ENCODE measurements at places on chromosomes 2 and 18.

DNA sequence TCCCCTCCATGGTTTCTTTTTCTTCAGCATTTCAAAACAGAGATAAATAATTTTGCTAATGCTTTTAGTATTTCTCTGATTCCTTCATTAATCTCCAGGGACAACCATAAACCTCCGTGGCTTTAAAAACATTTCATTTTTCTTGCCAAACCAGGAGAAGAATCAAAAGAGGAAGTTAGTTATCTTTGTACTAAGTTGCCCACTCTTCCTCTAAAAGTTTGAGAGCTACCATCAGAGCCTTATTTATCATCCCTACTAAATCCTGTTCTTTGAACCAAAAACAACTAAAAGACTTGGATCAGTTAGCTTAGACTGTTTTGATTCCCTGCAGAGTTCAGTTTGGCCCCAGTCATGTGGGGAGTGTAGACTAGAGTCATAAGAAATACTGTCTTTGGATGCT is 208.4 kb downstream of the SETBP1 start:
- no peak for DNase-seq

DNA sequence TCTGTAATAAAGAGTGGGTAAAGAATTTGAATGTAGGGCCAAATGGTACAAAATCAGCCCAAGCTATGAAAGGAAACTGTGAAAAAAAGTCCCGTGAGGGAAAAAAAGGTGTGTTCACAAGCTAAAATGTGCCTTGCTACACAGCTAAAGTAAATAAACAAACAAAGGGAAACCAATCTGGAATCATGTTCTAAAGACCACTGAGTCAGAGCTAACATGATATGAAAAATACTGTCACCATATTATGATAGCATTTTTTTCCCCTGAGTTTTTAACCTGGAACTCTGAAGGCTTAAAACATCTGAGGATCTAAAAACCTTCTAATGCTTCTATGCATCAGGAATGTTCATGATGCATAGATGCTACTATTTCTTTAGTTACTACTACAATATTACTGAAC is 58.8 kb downstream of the SCN1A start:
- no peak for DNase-seq

DNA sequence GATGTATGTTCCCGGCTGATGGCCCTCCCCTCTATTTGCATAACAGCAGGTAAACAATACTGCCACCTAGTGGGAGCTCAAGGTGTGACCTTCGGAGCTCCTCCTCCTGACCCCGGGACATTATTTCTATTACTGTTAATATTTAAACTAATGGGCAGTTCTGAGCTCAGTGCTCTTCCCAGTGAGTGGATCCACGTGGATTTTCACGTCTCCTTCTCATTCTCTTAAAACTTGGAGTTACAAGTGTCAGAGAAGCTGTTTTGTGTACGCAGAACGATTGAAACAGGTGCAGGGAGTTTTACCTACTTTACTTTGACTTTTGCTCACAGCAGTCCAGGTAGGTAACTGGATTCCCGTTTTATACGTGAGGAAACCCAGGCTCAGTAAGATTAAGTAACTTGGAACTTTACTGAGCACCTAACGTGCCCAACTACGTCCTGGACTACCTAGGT is 127.3 kb downstream of the PRKCE start:
- peak; percentile 54 for DNase-seq

GRCh38 chr2:190069936-190070696 is 7.6 kb upstream of the MSTN start:
- peak; percentile 32 for DNase-seq

GRCh38 chr2:72142570-72143440 is 4.9 kb downstream of the CYP26B1 start:
- DNase-seq, result no peak

GRCh38 chr2:241376808-241377207 is 20.7 kb downstream of the FARP2 start:
- DNase-seq, result no peak

GRCh38 chr18:56516789-56517188 is 121.6 kb downstream of the TXNL1 start:
- no peak for DNase-seq

DNA sequence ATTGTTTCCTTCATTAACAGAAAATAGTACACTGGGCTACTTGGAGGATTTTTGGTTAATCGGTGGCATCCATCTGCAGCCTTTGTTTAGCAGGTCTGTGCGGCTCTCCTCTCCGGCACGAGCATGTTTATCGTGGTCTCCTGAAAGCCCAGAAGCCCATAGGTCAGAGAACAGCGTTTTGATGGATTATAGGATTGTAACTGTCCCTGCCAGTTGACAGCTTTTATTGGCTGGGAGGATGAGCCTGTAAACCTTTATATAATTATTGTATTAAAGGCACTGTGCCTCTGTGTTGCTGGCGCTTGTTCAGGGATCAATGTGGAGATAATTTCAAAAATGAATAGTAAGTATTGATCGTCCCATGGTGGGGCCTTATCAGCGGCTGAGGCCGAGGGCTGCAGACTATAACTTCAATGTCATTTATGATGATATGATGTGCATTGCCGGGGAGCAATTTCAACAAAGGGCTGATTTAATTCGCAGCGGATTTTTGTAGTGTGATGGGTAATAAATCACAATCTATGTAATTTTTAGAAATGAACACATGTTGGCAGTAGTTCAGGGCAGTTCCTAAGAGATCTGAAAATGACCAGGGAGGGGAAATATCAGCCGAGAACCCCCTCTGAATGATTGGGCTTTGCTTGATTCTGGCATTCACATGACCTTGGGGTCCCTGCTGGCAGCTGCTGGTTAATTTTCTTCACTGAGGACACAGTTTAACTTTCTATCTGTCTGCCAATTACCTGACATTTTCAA is 736.1 kb downstream of the GALR1 start:
- no peak for DNase-seq

- DNase-seq, result no peak
Measured at GRCh38 chr2:64394153-64394552, 59.8 kb upstream of the LGALSL start.

DNA sequence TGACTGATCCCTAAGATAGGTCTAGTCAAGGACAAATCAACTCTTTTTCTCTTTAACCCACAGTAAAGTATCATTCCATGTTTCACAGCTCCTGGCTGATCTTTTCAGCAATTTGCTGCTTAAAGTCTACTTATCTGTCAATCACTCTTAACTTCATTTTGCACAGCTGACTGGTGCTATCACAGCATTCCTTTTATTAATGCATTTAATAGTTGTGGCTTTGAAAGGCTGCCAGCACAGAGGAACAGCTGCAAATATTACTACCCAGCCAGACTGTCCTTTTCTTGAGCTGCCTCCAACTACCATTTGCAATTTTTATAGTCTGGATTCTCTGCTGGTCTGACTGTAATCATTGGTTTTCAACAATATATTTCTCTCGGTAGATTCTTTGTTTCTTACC is 303.5 kb downstream of the STK39 start:
- DNase-seq, result no peak

GRCh38 chr2:103010306-103010705 is 248.5 kb downstream of the TMEM182 start:
- no peak for DNase-seq

- DNase-seq, result no peak
Measured at GRCh38 chr2:239328351-239329191, 72.2 kb downstream of the HDAC4 start.

- DNase-seq, result no peak
Measured at GRCh38 chr2:149050188-149050587, 11.7 kb downstream of the LYPD6B start.

DNA sequence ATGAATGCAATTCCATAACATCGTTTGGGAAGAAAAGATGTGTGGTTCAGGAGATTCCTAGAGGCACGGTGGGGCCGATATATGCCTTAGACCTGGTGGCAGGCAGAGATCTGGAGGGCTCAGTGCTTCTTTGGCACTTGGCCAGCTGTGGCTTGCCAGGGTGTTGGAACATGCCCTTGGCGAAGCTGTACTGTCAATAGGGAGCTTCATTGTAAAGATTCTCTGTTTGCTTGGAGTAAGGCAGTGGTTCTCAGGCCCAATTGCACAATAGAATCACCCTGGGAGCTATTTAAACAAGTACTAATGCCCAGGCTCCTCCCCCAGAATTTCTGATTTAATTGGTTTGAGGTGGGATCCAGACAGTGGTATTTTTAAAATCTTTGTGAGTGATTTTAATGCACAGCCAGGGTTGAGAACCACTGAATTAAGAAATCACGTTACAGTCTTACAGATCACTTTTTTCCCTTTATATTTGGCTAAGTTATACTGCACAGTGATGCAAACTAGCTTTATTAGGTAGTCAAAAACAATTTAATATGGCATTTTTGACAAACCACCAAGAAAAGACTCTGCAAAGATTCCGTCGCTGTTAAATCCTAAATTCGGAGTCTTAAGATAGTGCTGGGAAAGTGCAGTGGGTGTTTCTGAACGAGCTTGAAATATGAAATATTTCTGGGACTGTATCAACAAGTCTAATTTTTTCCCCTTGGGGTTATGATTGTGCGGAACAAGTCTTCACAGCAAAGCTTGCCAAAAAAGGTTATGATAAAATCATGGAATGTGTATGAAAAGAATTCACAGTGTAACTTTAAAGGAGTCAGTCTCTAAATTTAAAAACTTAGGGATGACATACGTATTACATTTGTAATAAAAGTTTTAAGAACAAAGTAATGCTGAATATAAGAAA is 78.0 kb downstream of the CRIM1 start:
- no peak for DNase-seq

DNA sequence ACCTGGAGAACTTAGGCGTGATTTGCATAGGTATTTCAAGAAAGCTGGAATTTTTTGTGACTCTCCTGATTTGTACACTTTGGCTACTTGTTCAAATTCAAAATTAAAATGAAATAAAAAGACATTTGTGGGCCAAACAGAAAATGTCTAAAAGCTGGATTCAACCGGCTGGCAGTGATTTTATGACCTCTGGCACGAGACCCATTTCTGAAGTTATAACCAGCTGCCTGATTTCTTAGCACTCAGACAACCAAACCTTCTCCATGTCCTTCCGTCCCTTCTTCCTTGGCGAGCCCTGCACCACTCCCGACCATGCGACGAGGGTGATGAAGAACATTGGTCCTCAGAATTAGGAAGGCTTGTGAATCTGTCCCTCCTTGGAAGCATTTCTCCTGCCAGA is 19.7 kb downstream of the PKDCC start:
- DNase-seq, result no peak

DNA sequence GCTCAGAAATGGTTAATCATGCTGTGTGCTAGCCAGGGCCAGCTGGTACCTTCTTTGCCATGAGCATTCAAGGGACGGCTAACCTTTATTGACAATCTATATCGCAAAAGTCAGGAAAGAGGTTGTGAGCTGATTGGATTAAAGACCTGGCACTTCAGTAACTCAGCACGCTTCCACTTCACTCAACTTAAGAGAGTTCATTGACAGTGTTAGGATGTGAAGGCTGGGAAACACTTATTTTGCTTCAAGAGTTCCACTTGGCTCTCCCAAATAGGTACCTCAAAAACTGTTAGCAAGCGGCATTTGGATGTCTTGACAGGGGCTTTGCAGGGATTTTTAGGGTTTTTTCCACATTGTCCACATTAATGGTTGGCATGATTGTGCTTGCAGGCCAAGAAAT is 25.1 kb upstream of the TXNDC2 start:
- no peak for DNase-seq

GRCh38 chr18:74577019-74577418 is 20.7 kb upstream of the ZNF407 start:
- no peak for DNase-seq

DNA sequence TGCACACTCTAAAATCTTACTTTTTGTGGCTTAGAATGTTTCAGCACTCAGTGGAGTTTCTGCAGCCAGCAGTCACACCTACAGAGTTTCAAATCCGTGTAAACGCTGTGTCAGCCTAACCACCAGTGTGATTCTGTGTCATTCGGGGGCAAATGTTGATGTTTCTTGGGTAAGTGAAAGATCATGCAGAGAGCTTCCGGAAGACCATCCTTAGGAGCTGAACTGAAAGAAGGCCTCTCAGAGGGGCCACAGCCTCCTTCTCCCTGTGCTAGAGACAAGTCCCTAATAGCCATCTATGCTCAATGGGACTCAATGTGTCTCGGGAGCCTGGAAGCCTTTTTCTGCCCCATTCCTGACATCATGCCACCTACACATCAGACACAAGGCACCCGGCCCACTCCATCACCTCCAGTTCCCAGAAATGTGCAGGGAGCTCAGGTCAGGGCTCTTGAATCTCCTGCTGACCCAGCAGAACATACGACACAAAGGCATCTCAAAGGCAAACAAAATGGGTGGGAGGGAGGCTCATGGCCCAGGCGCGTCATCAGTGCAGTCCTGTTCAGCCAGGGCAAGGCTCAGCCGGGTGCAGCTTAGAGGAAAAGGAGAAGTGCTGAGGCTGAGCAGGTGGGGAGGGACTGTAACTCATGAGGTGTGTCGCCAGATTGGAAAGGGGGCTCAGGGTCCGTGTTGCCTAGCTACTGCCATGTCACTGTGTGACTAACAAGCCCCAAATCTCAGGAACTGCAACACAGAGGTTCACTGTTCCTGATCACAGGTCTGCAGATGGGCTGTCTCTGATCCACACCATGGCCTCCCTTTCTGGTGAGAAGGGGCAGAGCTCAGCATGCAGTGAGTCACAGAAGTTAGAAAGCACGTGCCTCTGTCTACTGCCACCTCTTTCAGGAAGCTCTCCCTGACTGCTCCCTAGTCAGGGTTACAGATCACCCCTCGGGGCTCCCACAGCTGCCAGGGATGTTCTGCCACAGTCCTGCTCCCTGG is 82.0 kb downstream of the SMAD7 start:
- DNase-seq, result no peak

DNA sequence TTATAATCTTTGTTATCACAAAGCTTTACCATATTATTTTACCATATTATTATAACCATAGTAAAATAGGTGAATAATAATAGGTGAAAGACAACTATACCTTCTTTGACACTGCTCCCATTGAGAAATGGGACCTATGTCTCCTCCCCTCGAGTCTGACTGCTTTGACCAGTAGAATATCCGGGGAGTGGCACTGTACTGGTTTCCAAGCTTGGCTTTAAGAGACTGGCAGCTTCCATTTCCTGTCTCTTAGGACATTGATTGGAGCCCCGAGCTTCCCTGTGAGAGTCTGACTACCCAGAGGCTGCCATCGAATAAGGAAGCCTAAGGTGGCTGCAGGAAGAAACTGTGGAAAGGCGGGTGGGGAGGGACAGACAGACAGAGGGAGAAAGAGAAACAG is 40.1 kb upstream of the PLEKHM3 start:
- DNase-seq, result no peak

DNA sequence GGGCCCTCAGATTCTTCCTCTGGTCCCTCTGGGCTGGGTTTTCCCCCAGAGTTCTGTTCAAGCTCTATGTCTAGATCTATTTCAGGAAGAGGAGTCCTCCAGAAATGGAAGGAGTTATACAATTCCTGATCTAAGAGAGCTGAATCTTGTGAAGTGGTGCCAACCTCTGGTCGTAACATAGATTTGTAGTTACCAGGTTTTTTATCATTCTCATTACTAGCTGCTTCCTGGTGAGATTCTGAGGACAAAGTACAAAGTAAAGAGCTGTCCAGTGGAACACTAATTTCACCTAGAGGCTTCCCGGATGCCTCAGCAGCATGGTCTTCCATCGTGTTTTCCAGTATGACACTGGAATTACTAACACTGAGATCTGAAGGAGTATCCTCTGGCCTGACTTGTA is 44.1 kb downstream of the PPP4R1 start:
- DNase-seq, result no peak

- no peak for DNase-seq
Measured at GRCh38 chr2:173747035-173747434, 218.1 kb downstream of the SP3 start.

- DNase-seq, result no peak
Measured at GRCh38 chr2:126749537-126749936, 93.6 kb downstream of the GYPC start.
